ENCODE measurements at places on chromosomes 7 and 10. TPM values are rescaled to one million over a fixed set of nuclear protein-coding genes. Genes with fewer than 3 reads are reported as not detected.

LBX1 gene
- not detected for total RNA-seq

UNCX gene
- not detected for total RNA-seq

SLC16A12 gene
- total RNA-seq: 0.34 TPM

PKD1L1 gene
- 0.82 TPM for total RNA-seq

EBLN1 gene
- total RNA-seq: not detected

CTAGE15 gene
- 2.2 TPM for total RNA-seq

TSPAN15 gene
- 142 TPM for total RNA-seq

NRAP gene
- total RNA-seq: 0.49 TPM

MUC12 gene
- 428 TPM for total RNA-seq

PIP gene
- total RNA-seq: not detected

OR6V1 gene
- not detected for total RNA-seq

BICC1 gene
- 1.7 TPM for total RNA-seq

ASIC3 gene
- 2.3 TPM for total RNA-seq

NCF1 gene
- total RNA-seq: 4.4 TPM

SLC18A3 gene
- 0.12 TPM for total RNA-seq

TWIST1 gene
- total RNA-seq: 0.27 TPM

SHH gene
- total RNA-seq: 3.4 TPM

SHTN1 gene
- total RNA-seq: 33.6 TPM

NKX6-2 gene
- not detected for total RNA-seq

ZNF33B gene
- 26.0 TPM for total RNA-seq

PURB gene
- total RNA-seq: 20.9 TPM

ZNF273 gene
- total RNA-seq: 3.9 TPM

NPC1L1 gene
- 0.06 TPM for total RNA-seq

FAM180A gene
- 2.0 TPM for total RNA-seq

CTAGE8 gene
- total RNA-seq: 5.9 TPM

OR2A7 gene
- total RNA-seq: 21.9 TPM

PRTFDC1 gene
- 6.2 TPM for total RNA-seq

MYO1G gene
- 4.2 TPM for total RNA-seq

GPR37 gene
- 0.95 TPM for total RNA-seq

OR2A42 gene
- not detected for total RNA-seq

CYP3A7 gene
- 0.34 TPM for total RNA-seq

BTBD16 gene
- 0.15 TPM for total RNA-seq

NUTM2A gene
- 2.8 TPM for total RNA-seq

HPSE2 gene
- 0.76 TPM for total RNA-seq

CLDN3 gene
- total RNA-seq: 566 TPM

INHBA gene
- total RNA-seq: 0.15 TPM

PPIF gene
- 86.6 TPM for total RNA-seq

TMEM229A gene
- total RNA-seq: 0.11 TPM

GRID2IP gene
- total RNA-seq: 0.67 TPM

GIMAP7 gene
- total RNA-seq: 8.7 TPM

GPR22 gene
- total RNA-seq: not detected

SUN3 gene
- not detected for total RNA-seq

ARPC1B gene
- 170 TPM for total RNA-seq

LIPF gene
- not detected for total RNA-seq

FERD3L gene
- total RNA-seq: not detected
